ENCODE measurements at places on chromosomes 7 and 10.

- DNase-seq, result no peak
Observed at GRCh38 chr10:102141583-102142107, 8.8 kb downstream of the PPRC1 start.

DNA sequence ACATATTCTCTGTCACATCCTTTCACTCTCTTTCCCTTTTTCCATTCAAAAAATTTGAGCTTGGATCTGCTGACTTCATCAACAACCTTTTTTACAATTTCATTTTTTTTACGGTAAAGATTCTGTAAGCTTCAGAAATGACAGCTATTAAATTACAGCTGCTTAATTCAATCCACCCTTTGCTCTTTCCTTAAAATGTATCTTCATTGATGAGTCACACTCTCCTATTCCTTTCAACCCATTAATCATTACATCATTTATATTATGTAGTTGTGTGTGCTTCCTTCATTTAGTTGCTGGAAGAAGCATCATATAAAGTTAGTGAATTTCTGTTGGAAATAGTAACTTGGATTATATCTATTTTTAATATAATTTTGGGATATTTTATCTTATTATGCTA is 67.1 kb upstream of the MAGI2 start:
- DNase-seq, result no peak

- no peak for DNase-seq
Observed at GRCh38 chr7:117250801-117251200, 72.1 kb downstream of the WNT2 start.

DNA sequence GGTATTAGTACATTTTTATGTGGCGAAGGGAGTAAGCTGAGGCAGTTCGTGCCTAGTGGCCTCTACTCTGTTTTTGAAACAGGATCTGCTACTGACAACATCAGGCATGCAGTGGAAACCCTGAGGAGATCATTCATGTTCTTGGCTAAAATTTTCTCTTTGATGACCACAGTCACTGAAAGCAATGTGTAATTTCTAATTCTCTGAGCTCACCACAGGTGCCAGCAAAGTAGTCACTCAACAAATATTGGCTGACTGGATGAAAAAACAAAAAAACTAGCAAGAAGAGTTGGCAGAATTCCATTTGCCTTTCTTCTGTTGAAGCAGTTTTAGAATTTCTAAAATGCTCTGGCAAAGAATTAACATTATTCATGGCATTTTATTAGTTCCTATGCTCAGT is 176.5 kb upstream of the KCTD7 start:
- no peak for DNase-seq

GRCh38 chr10:119478111-119478802 is 64.3 kb downstream of the RGS10 start:
- no peak for DNase-seq

- DNase-seq, result no peak
Observed at GRCh38 chr10:35711615-35712411, 69.7 kb upstream of the FZD8 start.

- DNase-seq, result peak; percentile 38
Observed at GRCh38 chr7:129951226-129952085, 1.3 kb downstream of the UBE2H start.

- no peak for DNase-seq
Observed at GRCh38 chr10:73262105-73262730, 9.8 kb upstream of the MRPS16 start.

GRCh38 chr10:26381986-26382385 is 56.2 kb upstream of the APBB1IP start:
- DNase-seq, result no peak

DNA sequence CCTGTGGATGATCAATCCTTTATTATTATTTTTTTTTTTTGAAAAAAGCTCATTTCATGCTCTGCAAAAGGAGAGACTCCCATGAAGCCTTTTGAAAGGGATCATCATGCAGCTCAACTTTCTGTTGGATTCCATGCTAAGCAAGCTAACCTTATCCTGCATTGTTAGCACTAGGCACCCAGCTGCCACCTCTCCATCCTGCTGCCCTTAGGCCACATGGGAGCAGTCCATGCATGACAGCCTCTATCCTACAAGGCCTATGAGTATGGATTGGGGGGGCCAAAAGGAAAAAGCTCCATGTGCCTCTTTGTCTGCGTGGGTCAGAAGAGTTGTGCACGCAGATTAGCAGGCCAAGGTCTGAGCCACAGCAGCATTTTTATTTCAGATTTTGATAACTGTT is 19.2 kb downstream of the SMNDC1 start:
- DNase-seq, result no peak

GRCh38 chr7:106178593-106179134 is 66.6 kb upstream of the SYPL1 start:
- no peak for DNase-seq

GRCh38 chr7:44100458-44101302 is 3.5 kb upstream of the AEBP1 start:
- no peak for DNase-seq

DNA sequence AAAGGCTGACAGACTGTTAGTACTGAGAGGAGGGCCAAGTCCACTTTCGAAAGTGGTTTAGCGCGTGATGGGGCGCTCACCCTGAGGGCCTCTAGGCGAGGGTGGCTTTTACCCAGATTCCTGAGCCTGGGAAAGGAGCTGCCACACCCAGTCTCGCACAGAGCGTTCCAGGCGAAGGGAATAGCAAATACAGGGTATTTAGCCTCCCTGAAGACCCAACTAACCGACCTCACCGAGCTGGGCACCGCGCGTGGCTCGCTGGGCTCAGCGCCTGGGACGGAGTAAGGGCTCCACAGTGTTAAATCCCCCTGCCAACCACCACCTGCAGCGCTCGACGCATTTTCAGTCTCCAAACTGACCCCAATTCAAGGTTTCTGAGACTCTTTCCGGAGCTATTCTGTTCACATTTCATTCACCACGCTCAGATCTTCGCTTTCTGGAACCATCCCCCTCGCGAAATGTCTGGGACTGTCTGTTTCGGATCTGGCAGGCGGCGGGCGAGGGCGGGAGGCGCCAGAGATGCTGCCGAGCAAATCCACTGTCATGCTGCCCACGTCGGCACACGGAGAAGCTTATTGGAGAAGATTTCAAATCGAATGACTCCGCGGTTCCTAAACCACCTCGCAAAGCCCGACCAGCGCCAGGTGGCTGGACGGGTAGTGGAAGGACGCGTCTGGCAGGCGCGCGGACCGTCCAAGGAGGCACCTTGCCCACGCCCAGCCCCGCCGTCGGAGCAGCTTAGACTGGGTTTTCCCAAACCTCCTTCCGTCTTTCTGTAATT is 1.4 kb upstream of the OSBPL3 start:
- peak; percentile 41 for DNase-seq

GRCh38 chr7:129098409-129099084 is 43.6 kb upstream of the TNPO3 start:
- no peak for DNase-seq

DNA sequence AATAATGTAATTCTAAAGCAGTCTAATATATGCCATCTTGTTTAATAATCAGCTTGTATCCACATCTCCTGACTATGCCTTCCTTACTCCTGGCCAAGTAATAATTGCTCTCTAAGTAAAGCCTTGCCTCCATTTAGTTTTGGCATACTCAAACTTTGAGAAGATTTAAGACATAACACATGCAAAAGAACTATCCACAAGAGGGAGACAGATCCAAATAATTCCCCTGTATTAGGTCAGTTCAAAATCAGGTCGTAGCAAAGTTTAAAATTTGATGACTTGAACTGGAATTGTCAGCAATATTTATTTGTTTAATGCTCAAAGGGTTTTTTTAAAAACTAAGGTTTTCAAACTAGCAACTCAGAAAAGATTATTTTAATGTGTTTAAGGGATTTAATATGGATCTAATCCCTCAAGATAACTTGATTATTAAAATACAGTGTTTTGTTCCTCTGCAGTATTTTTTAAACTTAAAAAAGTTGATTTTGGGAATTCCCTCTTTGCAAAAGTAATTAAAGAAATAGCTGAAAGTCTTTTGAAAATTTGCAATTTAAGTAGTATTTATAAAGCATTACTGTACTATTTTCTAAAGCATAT is 95.3 kb downstream of the HDAC9 start:
- no peak for DNase-seq

GRCh38 chr7:50436133-50436806 is 13.9 kb downstream of the FIGNL1 start:
- DNase-seq, result no peak

GRCh38 chr7:40346554-40346953 is 211.7 kb downstream of the SUGCT start:
- DNase-seq, result no peak

- no peak for DNase-seq
Observed at GRCh38 chr10:17523917-17524316, 69.5 kb upstream of the ST8SIA6 start.

GRCh38 chr7:143418681-143419458 is 10.2 kb upstream of the EPHA1 start:
- no peak for DNase-seq

- DNase-seq, result no peak
Observed at GRCh38 chr10:30500963-30501504, 67.0 kb downstream of the MAP3K8 start.

DNA sequence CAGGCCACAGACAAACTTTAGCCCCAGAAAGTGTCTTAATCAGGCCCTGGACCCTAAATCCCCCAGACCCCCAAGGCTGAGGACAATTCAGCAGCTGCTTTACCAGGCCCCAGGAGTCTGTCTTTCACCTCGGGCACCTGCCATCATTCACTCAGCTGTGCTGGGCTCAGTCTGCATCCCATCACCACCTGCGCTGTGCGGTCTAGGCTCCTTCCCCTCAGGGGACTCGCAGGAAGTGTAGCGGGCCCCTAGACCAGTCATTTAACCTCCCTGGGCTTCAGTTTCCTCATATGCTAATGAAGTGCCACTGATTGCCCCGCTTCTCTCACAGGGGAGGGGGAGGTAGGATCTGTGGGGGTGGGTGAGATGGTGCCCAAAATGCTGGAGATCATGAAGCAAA is 76.4 kb upstream of the ZMIZ1 start:
- no peak for DNase-seq

DNA sequence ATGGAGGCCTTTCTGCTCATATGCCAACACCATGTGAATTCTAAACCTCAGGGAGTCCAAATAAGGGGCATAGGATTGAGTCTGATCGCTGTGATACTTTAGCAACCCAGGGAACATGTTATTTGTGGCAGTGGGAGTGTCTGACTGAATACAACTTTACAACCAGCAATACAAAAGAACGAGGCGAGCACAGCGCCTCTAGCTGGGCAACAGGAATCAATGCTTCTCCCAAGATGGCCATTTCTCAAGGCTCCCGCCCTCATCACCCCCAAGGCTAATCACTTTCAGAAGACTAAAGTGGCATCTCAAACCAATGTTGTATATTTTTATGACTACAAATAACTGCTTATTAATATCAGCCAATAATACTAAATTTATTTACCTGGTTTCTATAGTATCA is 28.1 kb downstream of the YWHAG start:
- DNase-seq, result no peak

DNA sequence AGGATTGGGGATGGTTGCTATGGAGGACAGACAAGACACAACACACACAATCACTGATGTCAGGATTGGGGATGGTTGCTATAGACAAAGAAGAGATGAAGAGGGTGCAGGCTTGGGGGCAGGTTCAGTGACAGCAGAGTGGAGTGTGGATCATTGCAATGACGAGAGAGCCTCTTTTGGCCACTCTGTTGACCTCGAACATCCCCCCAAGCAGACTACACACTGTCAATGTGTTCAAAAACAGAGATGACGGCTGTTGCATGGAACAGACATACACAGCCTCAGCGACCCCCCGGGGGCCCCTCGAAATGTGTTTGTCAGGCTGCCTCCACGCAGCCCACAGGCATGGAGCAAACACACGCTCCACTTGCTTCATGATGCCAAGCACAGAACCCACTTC is 133.0 kb downstream of the PTPRN2 start:
- no peak for DNase-seq

DNA sequence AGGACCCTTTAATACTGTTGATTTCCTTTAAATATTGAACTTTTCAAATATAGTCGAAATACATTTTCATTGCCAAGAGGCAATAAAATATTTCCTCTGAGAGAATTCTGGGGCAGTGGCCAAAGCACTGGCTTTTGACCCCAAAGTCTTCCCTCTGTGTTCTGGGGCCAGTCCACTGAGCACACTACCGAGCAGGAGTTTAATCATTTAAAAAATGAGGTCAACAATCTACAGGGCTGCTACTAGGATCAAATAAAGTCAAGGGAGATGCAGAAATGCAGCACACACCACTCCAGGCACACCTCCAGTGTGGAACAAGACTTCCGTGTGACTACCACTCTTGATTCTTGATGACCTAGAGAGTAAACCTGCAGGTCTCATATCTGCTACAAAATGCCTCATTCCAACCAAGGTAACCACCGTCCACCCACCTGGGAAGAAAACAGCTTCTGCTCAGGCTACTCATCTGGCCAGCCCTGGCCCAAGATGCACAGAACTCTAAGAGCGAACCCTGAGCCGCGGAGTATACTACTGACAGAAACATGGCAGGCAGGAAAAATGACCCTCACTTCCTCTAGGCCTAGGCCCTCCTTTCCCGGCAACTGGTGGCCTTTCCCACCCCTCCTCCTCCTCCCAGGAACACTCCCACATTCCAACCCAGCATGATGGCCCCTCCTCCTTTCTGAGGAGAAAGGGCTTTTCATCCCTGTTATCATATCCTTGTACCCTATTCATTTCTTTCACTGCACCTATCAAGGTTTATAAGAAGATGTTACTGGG is 97.7 kb downstream of the ALOX5 start:
- no peak for DNase-seq

- DNase-seq, result no peak
Observed at GRCh38 chr10:121134711-121135110, 283.5 kb downstream of the WDR11 start.

GRCh38 chr7:153087498-153087897 is 327.9 kb downstream of the ACTR3B start:
- DNase-seq, result no peak

- no peak for DNase-seq
Observed at GRCh38 chr7:52925332-52925731, 110.1 kb upstream of the POM121L12 start.

DNA sequence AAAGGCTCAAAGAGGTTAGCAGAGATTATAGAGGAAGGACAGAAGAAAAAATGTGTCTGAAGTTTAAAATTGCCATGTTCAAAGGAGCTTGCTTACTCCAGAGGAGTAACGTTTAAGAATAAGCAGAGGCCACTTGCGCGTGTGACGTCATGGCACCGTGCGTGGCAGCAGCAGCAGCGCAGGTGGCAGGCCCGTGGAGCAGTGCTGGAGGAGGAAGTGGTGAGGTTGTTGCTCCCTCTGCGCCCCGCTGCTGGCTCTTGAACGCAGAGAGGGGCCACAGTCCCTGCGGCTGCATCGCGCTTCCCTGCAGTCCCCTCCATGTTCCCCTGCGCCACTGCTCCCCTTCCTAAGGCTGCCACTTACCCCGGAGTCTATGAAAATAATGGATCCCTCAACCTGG is 37.5 kb downstream of the GDI2 start:
- no peak for DNase-seq

- DNase-seq, result no peak
Observed at GRCh38 chr10:86434656-86435055, 68.1 kb upstream of the GRID1 start.

- no peak for DNase-seq
Observed at GRCh38 chr7:92375013-92375412, 72.3 kb upstream of the GATAD1 start.

GRCh38 chr7:153642989-153643388 is 409.2 kb upstream of the DPP6 start:
- no peak for DNase-seq
